ENCODE measurements at places on chromosomes 7 and 10.

- DNase-seq = no peak
Observed at GRCh38 chr7:83005410-83005809, 157.3 kb downstream of the PCLO start.

- DNase-seq = no peak
Observed at GRCh38 chr10:57362811-57363210, 904.9 kb downstream of the IPMK start.

DNA sequence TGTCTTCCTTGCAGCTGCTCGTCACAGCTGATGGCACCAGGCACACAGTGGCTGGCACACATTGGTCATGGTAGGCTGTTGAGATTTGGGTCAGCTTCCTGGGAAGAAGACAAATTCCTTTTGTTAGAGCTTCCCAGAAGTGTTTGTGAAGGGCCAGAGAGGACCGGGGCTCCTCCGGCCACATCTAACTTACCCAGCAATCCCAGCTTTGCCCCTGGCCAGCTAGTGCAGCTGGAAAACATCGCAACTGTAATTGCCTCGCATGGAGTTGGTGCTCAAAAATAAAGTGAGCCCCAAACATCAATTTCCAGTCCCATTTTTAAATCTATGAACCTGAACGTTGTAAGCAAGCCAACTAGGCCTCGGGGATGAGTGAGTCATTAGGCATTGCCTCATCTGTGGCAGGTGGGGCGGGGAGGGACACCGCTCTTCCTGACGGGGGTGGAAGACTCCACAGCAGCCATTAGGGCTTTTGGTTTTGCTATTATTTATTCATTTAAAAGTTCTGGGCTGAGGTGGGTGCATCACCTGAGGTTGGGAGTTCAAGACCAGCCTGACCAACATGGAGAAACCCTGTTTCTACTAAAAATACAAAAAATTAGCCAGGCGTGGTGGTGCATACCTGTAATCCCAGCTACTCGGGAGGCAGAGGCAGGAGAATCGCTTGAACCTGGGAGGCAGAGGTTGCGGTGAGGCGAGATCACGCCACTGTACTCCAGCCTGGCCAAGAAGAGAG lies 12.4 kb downstream of the CPA5 start:
- no peak for DNase-seq

- DNase-seq = no peak
Observed at GRCh38 chr7:134056816-134057215, 70.3 kb upstream of the LRGUK start.

DNA sequence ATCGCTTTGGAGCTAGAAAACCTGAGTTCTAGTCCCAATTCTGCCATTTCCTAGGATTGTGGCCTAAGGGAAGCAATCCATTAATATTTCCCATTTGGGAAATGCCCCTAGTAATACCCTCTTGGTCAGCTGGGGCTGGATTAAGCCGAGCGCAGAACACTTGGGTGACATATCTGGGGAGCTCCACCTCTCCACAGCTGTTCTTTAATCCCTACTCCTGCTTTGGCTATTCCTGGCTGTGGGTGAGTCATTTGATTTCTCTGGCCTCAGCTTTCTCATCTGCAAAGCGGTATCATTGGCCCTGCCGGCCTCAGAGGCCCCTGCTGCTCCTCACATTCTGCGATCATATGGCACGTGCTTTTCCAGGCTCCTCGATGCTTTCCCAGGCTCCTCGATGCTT lies 108.3 kb downstream of the BUB3 start:
- no peak for DNase-seq

- DNase-seq = no peak
Observed at GRCh38 chr7:27171325-27171636, 2.8 kb downstream of the HOXA10 start.

DNA sequence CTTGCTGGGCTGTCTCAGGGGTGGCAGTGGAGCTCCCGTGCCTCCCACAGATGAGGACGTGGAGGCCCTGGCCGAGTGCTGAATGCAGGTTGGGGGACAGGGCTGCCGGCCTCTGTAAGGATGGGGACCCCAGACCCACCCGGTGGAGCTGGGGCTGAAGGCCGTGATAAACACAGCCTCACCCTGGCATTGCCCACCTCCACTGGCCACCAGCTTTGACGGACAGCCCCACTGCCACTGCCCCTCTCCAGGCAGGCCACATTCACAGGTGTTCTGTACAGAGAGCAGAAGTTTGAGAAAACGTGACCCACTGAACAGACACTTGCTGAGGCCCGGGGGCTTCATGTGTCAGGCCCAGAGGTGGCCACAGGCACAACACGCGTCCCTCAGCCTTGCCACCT lies 126.2 kb downstream of the LHPP start:
- no peak for DNase-seq

GRCh38 chr7:93375603-93376002 lies 143.4 kb downstream of the VPS50 start:
- DNase-seq = no peak

- no peak for DNase-seq
Observed at GRCh38 chr7:22346383-22347107, 10.4 kb downstream of the RAPGEF5 start.

DNA sequence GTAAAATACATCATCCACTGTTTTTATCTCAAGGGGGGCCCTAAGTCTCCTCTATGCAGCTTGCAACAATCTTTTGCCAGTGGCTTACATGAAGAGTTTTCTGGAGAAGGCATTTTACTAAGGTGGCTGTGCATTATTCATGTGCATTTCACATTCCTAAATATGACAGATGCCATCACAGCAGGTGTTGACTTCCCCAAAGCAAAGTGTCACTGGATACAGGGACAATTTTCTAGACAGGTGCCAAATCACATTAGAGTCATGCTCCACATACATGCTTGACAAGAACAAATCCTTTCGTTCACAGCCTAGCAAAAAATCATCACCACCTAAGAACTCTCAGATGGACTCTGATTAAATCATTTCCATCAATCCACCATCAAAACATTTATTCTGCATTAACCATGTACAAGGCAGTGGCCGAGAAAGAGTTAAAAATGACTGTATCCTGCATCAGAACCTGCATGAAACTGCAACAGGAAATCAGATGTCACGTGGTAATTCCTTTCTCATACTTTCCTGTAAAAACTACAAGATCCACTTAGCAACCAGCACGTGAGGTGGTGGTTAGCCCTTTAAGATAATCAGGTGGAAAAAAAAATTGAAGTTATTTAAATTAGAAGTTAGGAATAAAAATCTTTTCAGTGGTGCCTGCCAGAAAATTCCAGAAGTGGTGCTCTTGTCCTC lies 88.2 kb upstream of the AFAP1L2 start:
- DNase-seq = no peak

GRCh38 chr7:115066050-115066449 lies 144.2 kb downstream of the MDFIC start:
- no peak for DNase-seq

DNA sequence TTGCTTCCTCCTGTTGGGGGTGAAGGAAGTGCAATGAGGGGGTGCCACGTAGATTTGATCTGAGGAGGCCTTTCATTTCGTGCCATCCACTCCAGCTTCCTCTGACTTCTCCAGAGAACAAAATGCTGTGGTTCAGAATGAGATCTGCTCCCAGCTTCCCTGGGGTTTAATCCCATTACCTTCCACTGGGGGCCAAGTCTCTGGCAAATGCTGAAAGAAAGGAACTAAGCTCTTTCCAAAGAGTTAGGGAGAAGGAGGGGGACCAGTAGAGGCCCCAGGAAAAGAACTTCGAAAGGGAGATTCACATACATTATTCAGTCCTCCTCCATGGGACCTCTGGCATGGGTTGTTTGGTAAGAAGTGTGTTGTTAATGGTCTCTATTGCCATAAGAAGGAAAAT lies 727.0 kb downstream of the TYW1 start:
- DNase-seq = no peak

- DNase-seq = peak; percentile 51
Observed at GRCh38 chr7:26199301-26200037, 1.1 kb downstream of the HNRNPA2B1 start.

DNA sequence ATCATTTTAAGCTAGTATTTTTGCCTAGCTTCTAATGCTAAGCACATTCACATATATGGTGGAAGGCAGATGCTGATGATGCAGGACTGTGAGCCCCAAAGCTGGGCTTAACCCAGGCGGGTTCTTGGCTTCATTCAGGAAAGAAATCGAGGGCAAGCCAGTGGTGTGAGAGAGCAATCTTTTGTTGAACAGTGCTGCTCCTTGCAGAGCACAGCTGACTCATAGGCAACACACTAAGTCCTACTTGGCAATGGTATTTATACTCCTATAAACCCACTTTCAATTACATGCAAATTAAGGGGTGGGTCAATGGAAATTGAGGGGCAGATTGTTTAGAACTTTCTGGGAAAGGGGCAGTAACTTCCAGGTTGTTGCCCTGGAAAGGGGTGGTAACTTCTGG lies 42.0 kb upstream of the CELF2 start:
- no peak for DNase-seq

GRCh38 chr7:36863901-36864701 lies 139.8 kb upstream of the AOAH start:
- no peak for DNase-seq

DNA sequence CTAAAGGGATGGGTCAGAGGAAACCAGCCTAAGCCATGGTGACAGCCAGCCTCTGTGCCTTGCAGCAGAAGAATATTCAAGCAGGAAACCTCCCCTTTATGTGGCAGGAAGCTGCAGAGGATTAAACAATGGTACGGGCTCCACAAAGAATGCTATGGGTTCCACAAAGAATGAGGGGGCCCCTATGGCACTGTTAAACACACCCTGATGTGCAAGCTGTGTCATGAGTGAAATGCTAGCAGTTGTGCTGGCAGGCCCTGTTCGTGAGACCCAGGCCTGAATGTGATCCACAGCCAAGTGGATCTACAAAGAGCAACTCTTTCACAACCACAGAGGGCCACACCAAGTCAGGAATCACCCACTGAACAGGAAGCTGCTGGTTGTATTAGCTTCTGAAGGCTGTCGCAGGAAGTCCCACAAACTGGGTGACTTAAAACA lies 68.9 kb downstream of the MYOF start:
- DNase-seq = no peak

- DNase-seq = no peak
Observed at GRCh38 chr7:41063116-41063515, 639.8 kb downstream of the INHBA start.

DNA sequence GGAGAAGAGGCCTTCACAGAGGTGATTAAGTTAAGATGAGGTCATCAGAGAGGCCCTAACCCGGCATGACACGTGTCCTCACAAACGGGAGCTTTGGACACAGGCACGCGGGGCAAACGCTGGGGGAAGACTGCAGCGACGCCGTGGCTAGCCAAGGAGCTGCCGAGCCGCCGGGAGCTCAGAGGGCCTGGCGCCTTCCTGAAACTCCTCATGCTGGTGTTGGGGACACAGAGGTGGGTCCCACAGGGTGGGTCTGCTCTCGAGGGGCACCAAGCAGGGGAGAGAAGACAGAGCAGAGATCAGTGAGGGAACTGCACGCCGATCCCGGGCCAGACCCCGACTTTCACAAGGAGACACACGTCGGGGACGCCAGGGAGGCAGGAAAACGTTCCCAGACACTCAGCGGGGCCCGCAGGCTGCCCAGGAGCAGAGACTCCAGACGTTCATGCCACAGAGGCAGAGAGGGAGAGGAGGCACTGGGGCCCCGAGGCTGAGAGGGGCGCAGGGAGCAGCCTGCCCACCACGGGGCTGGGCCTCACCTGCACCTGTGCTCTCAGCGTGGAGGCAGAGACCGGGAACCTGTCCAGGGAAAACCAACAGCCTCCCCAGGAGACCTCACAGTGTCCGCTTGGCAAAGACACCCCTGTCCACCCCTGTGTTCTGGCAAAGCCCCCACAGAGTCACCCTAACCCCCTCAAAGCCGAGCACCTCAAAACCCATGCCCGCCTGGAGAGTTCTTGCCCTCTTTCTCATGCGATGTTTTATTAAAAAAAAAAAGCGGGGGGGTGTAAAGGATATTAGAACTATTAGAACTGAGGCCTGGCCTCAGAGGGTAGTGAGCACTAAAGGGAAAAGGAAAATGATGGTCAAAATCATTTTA lies 103.8 kb downstream of the PDGFA start:
- DNase-seq = no peak

DNA sequence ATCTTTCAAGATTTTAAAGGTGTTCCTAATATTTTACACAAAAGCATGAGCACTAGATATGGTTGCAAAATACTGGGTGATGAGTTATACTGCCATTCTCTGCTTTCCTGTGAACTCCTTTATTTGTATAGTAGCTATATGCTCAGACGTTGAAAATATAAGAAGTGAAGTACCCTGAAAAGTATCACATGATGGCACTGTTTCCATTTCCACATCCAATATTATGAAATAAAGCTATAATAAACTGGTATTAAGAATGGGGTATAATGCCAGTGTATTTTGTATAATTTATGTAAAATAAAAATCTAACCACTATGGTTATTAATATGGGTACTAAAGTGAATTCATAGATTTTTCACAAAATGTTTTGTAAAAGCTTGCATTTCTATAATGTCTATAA lies 79.6 kb upstream of the FOXP2 start:
- no peak for DNase-seq

GRCh38 chr10:115066528-115066927 lies 26.6 kb upstream of the ATRNL1 start:
- DNase-seq = no peak

GRCh38 chr10:24374134-24374915 lies 165.4 kb downstream of the KIAA1217 start:
- DNase-seq = no peak

GRCh38 chr7:7265081-7266075 lies 83.0 kb downstream of the C1GALT1 start:
- no peak for DNase-seq

DNA sequence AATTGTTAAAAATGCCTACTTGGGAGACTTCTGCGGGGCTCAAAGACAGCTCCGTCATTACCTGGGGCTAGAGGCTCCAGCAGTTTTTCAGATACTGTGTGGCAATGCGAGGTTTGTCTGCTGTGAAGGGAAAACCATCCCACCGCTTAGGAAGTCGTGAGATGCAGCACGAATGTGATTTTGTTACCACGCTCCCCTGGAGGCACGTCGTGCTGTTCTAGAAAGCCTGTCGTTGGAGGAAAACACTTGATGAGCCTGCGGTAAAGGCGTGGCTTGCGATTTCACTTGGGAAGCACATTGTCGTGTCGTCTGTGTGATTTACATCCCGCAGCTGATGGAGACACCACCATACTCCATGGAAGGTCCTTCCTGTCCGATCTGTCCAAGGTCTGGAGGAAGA lies 39.3 kb downstream of the CAMK1D start:
- no peak for DNase-seq

DNA sequence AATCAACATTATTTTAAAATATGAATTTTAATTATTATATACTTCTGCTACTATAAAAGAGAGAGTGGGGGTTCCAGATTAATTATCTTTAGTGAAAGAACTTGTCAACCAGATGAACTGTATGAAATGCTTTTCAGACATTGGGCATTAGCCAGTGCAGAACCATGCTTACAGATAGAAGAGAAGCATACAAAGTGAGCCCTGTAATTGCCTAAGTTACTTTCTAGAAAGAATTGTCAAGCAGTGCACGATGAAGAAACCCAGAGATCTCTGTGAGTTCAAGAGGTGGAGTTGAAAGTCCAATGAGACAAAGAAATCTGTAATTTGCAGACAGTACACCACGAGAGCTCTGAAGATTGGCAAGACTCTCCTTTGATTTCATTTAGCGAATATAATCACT lies 166.7 kb downstream of the CDC14C start:
- no peak for DNase-seq

DNA sequence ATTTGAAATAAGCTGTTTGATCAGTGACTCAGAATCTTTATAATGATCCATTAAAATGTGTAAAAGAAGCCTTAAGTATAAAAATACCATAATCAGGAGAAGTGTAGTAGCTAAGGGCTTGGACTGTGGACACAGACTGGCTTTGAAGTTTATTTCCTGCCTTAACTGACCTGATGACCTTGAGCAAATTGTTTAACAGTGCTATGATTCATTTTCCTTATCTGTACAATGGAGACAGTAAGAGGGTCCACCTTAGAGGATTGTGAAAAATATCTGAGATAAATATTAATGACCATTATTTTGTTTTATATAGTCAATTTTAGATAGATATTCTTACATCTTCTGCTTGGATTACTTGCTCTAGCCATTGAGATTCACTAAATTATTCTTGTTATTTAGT lies 13.3 kb upstream of the RPA3 start:
- DNase-seq = no peak

Measured in NCI-H1436 (cell line).